Naive thymus-derived CD8-positive, alpha-beta T cell (primary cell): ENCODE measurements at places on chromosomes 11 and 22. TPM values are rescaled to one million over a fixed set of nuclear protein-coding genes. Genes with fewer than 3 reads are reported as not detected.

LMNTD2 gene
- polyA plus RNA-seq: 0.96 TPM

WT1 gene
- not detected for polyA plus RNA-seq

TLCD5 gene
- polyA plus RNA-seq: not detected

CCDC87 gene
- polyA plus RNA-seq: not detected

GGTLC3 gene
- polyA plus RNA-seq: 0.49 TPM

RIN1 gene
- polyA plus RNA-seq: 3.7 TPM

OR51F2 gene
- polyA plus RNA-seq: not detected

PRG3 gene
- polyA plus RNA-seq: not detected

PHRF1 gene
- 3.5 TPM for polyA plus RNA-seq

AMBRA1 gene
- polyA plus RNA-seq: 7.4 TPM

SYNGR1 gene
- polyA plus RNA-seq: 14.8 TPM

CCND1 gene
- polyA plus RNA-seq: 0.03 TPM

DNA sequence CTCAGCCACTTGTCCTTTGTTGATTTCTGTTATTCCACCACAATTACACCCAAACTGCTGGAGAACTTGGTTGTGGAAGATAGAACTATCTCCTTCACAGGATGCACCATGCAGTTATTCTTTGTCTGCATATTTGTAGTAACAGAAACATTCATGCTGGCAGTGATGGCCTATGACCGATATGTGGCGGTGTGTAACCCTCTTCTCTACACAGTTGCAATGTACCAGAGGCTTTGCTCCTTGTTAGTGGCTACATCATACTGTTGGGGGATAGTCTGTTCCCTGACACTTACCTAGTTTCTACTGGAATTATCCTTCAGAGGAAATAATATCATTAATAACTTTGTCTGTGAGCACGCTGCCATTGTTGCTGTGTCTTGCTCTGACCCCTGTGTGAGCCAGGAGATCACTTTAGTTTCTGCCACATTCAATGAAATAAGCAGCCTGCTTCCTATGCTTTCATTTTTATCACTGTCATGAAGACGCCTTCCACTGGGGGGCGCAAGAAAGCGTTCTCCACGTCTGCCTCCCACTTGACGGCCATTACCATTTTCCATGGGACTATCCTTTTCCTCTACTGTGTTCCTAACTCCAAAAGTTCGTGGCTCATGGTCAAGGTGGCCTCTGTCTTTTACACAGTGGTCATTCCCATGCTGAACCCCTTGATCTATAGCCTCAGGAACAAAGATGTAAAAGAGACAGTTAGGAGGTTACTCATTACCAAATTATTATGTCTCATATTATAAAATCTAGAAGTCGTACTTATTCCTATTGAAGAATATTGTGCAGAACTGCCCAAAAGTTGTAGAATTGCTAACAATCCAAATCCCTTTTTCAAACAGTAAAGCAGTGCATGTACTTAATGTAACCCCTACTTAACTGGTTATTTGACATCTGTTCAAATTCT lies 53.2 kb downstream of the OR4C6 start:
- H3K27ac ChIP-seq: no peak overlapping the region
- H3K4me1 ChIP-seq: no peaks in the 10 kb centered on the region
- no peak overlapping the region for H3K4me3 ChIP-seq
- no peaks in the 10 kb centered on the region for H3K36me3 ChIP-seq

GRCh38 chr11:20000351-20001134 lies 159.7 kb downstream of the DBX1 start:
- no peaks in the 10 kb centered on the region for H3K36me3 ChIP-seq
- H3K4me3 ChIP-seq: no peak overlapping the region
- H3K27ac ChIP-seq: no peak overlapping the region
- peaks cover 7% of the 10 kb centered on the region for H3K27me3 ChIP-seq
- H3K4me1 ChIP-seq: peaks cover 4% of the 10 kb centered on the region

DNA sequence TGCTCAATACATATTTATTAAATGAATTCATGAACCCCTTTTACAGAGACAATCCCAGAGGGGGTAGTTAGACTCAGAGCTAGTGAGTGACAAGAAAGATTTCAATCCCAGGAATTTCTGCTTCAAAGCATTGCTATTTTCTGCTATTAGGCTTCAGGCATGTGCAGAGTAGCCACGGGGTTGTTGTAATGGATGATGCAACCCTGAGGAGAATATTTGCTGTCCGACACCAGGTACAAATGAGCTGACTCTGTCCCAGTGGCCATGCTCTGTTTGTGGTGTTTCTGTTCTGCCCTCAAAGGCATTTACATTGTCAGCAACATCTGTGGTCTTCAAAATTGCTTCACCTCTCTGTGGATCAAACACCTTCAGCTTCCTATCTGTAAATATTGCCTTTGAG lies 102.6 kb downstream of the CSNK2A3 start:
- no peak for DNase-seq
- no peak overlapping the region for H3K4me3 ChIP-seq
- no peaks in the 10 kb centered on the region for H3K36me3 ChIP-seq
- no peak overlapping the region for H3K27ac ChIP-seq
- peaks cover 8% of the 10 kb centered on the region for H3K27me3 ChIP-seq

GRCh38 chr11:67731583-67731982 lies 57.2 kb upstream of the ALDH3B2 start:
- H3K36me3 ChIP-seq: no peaks in the 10 kb centered on the region
- H3K27ac ChIP-seq: peak overlapping the region; percentile 91
- no peak for DNase-seq
- H3K4me3 ChIP-seq: peak overlapping the region; percentile 88
- peaks cover 8% of the 10 kb centered on the region for H3K27me3 ChIP-seq

- no peak for DNase-seq
- no peaks in the 10 kb centered on the region for H3K4me1 ChIP-seq
- H3K27me3 ChIP-seq: no peaks in the 10 kb centered on the region
- H3K4me3 ChIP-seq: no peak overlapping the region
- H3K36me3 ChIP-seq: no peaks in the 10 kb centered on the region
Observed at GRCh38 chr11:11532574-11532973, 89.2 kb downstream of the GALNT18 start.

DNA sequence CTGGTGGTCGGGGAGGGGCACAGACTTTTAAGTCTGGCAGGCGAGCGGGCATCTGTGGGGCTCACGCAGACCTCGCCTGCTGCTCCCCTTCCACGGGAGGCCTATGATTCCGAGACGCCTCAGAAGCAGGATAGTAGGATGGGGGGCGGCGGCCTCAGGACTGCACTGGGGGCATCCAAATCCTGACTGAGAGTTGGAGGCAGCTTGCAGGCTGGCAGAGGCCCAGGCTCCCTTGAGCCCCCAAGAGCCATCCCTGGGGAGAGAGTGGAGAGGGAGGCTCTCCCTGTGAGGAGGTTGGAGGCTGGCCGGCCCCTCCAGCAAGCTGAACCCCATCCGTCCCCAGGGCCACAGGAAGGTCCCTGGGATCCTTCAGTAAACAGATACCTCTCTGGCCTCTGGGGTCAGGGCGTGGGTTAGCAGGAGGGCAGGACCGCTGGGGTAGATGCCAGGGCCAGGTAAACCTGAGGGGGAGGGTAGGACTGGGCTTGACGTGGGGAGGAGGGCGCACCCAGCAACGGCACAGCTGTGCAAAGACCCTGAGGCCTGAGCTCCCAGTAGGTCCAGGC lies 33.3 kb downstream of the SBF1 start:
- no peak for DNase-seq
- H3K36me3 ChIP-seq: peaks cover 26% of the 10 kb centered on the region
- no peak overlapping the region for H3K4me3 ChIP-seq

GRCh38 chr22:22616636-22617035 lies 27.8 kb upstream of the GGTLC2 start:
- H3K4me1 ChIP-seq: peaks cover 7% of the 10 kb centered on the region
- DNase-seq: no peak
- H3K4me3 ChIP-seq: no peak overlapping the region
- H3K36me3 ChIP-seq: no peaks in the 10 kb centered on the region

GRCh38 chr11:111406589-111406988 lies 27.5 kb upstream of the POU2AF1 start:
- no peak overlapping the region for H3K4me3 ChIP-seq
- no peak overlapping the region for H3K27ac ChIP-seq
- DNase-seq: no peak
- no peaks in the 10 kb centered on the region for H3K36me3 ChIP-seq
- H3K4me1 ChIP-seq: peaks cover 7% of the 10 kb centered on the region
- H3K27me3 ChIP-seq: no peaks in the 10 kb centered on the region

GRCh38 chr11:124798991-124799347 lies 1.2 kb downstream of the MSANTD2 start:
- H3K4me1 ChIP-seq: peaks cover 20% of the 10 kb centered on the region
- DNase-seq: no peak
- peak overlapping the region; percentile 97 for H3K4me3 ChIP-seq
- peak overlapping the region; percentile 99 for H3K27ac ChIP-seq
- peaks cover 4% of the 10 kb centered on the region for H3K36me3 ChIP-seq

- peak overlapping the region; percentile 97 for H3K27ac ChIP-seq
- no peak for DNase-seq
- H3K27me3 ChIP-seq: no peaks in the 10 kb centered on the region
- peaks cover 89% of the 10 kb centered on the region for H3K4me1 ChIP-seq
- peak overlapping the region; percentile 99 for H3K4me3 ChIP-seq
- H3K36me3 ChIP-seq: no peaks in the 10 kb centered on the region
Observed at GRCh38 chr22:26673486-26673885, 16.1 kb downstream of the MIAT start.

GRCh38 chr22:45777046-45777851 lies 105.6 kb downstream of the ATXN10 start:
- no peaks in the 10 kb centered on the region for H3K4me1 ChIP-seq
- H3K4me3 ChIP-seq: no peak overlapping the region
- DNase-seq: no peak
- peaks cover 15% of the 10 kb centered on the region for H3K36me3 ChIP-seq
- no peaks in the 10 kb centered on the region for H3K27me3 ChIP-seq
- H3K27ac ChIP-seq: no peak overlapping the region

- DNase-seq: no peak
- H3K27ac ChIP-seq: no peak overlapping the region
- no peaks in the 10 kb centered on the region for H3K4me1 ChIP-seq
Observed at GRCh38 chr11:80843266-80843974, 1402.6 kb upstream of the TENM4 start.

DNA sequence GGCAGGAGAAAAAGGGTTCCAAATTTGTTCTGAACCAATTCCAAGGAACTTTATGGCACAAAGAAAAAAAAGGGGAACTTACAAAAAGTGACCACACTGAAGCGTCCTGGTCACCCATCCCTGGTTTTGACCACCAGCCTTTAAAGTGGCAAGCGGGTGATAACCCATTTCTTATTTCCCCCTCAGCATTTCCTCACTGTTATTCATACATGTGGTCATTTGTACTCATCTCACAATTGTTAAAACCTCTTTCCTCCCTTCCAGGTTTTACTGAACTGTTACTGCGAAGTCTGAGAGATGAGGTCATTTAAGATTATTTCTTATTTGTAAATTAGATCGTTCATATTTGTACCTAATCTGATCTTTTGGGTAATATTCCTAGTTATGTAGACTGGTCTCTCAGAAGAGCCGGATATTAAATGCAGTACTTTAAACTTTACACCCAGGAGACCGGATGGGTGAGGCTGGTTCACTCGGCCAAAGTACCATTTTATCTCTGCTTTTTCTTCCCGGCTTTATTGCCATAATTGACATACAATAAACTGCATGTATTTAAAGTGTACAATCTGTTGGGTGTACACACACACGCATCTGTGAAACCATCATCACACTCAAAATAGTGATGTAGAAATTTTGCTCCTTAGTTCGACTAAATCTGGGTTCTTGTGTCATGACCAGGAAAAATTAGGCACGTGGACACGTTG lies 47.0 kb downstream of the CDPF1 start:
- no peaks in the 10 kb centered on the region for H3K4me1 ChIP-seq
- H3K4me3 ChIP-seq: no peak overlapping the region
- H3K36me3 ChIP-seq: peaks cover 44% of the 10 kb centered on the region
- DNase-seq: no peak
- no peak overlapping the region for H3K27ac ChIP-seq

GRCh38 chr22:45083659-45084305 lies 74.0 kb upstream of the PHF21B start:
- peaks cover 16% of the 10 kb centered on the region for H3K27me3 ChIP-seq
- no peak for DNase-seq
- no peak overlapping the region for H3K4me3 ChIP-seq
- peaks cover 6% of the 10 kb centered on the region for H3K36me3 ChIP-seq
- no peak overlapping the region for H3K27ac ChIP-seq
- no peaks in the 10 kb centered on the region for H3K4me1 ChIP-seq

DNA sequence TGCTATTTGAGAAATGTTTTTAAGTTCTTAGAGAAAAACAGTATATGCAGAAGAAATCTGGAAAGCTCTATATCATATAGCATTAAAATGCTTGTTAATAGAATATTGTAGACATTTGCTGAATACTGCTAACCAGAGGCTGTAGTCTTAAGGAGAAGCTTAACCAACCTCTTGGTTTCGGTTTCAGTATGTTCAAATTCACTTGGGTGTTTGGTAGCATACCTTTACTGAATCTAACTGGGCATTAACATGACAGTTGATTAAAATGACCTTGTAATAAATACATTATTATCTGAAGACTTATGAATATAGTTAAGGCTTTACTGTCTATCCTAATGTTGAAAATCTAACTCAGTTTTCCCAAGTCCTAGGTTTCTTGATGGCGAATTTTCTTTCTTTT lies 5.4 kb downstream of the PCF11 start:
- no peak for DNase-seq
- H3K4me1 ChIP-seq: peaks cover 76% of the 10 kb centered on the region
- H3K27me3 ChIP-seq: no peaks in the 10 kb centered on the region

GRCh38 chr11:102318469-102318868 lies 1.2 kb downstream of the BIRC3 start:
- peak overlapping the region; percentile 96 for H3K4me3 ChIP-seq
- peaks cover 75% of the 10 kb centered on the region for H3K4me1 ChIP-seq
- DNase-seq: peak; percentile 50
- H3K27me3 ChIP-seq: no peaks in the 10 kb centered on the region
- peak overlapping the region; percentile 99 for H3K27ac ChIP-seq

GRCh38 chr11:84673753-84674152 lies 953.4 kb downstream of the DLG2 start:
- H3K27me3 ChIP-seq: no peaks in the 10 kb centered on the region
- H3K36me3 ChIP-seq: no peaks in the 10 kb centered on the region
- DNase-seq: no peak
- no peaks in the 10 kb centered on the region for H3K4me1 ChIP-seq
- no peak overlapping the region for H3K4me3 ChIP-seq
- no peak overlapping the region for H3K27ac ChIP-seq

DNA sequence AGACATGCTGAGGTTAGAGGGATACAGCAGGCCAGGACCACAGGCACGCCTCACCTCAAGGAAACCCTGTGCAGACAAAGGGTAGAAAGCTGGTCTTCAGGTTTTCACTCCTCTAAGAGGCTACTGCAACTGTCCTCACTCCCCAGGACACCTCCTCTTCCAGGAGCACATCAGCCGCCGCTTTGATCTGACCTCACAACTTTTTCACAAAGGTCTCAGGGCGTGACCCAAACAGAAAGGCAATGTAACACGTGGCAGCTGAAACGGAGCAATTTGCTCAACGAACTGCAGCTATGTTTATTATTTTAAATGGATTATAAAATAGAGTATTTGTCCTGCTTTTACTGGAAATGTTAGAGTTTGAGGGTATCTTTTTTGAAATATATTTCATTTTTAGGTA lies 46.1 kb downstream of the LARGE1 start:
- no peaks in the 10 kb centered on the region for H3K36me3 ChIP-seq
- DNase-seq: no peak
- H3K4me3 ChIP-seq: no peak overlapping the region
